AG20443 (cell line): ENCODE measurements at places on chromosomes 2 and 18.

DNA sequence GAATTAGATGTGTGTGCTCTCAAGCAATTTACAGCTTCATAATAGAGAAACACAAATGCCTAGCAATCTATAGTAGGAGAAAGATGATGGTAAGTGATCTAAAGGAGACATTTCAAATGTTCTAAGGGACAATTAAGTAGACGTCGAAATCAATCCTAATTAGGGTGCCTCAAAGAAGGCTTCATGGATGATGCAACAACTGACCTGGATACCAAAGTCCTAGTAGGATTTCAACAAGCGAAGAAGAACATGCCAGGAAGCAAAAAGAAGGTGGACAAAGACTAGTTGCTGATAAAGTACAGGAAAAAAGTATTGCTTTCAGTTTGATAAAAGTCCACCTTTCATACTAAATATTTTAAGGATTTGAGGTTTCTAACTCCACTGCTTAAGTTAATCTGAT is 12.5 kb downstream of the FIGN start:
- DNase-seq = no peak

DNA sequence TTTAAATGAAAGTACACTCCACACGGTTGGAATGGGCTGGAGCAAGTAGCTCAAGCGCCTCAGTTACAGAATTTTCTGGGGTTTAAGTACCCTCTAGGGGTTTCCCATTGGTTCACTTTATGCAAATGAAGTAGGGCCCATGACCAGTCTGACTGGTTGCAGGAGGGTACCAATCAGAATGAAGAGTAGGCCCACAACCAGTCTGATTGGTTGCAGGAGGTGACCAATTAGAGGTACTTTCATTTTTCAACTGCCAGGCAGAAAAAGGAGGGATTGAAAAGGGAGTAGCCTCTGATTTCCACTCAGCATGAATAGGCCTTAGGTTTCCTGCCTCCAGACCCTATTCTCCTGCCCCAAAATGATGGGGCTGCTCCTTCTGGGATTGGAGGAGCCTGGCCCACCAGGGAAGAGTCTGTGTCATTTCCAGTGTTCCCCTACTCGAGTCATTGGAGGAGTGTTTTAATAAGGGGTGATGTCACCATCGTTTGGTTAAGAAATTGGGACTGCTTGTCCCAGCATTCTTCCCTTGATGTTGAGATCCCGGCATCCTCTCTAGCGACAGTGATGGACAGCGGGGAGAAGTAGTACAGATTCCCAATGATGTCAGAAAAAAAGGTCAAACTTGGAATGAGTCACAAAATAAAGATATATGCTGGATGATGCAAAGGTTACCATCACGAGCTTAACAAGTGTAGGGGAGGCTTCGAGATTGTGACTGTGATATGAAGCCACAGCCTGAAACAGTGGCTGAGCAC is 210.4 kb downstream of the SH3BP4 start:
- DNase-seq = no peak

GRCh38 chr2:44935729-44936098 is 5.8 kb upstream of the SIX3 start:
- DNase-seq = no peak

DNA sequence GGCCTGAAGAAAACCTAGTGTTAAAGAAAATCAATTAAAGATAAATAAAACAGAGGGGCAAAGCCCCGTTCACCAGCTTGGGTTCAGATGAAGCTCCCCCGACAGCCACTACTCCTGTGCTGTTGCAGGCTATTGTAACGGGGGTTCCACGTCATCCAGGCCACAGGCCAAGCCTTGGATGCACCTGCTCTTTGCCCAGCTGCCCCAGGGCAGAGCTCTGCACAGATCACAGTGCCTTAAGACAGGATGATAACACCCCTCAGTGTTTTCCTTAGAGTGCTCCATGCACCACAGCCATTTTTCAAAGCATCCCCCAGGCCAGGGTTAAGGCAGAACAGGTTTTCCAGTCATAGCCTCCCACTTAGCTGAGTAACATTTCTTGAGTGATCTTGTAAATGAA is 32.0 kb downstream of the FASTKD2 start:
- no peak for DNase-seq

DNA sequence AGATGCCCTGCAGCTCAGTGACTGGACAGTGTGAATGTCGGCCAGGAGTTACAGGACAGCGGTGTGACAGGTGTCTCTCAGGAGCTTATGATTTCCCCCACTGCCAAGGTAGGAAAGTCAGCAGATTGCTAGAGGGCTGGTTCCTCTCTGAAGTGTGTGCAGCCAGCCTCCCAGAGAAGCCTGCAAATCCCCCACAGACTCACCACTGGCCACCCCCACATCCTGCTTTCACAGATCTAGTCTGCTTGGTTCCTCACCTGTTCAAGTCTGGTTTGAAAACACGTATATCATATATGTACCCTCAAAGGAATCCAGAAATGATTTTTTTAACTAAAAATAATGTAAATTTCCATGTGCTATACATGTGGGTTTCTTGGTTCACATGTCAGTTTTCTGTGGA is 121.1 kb downstream of the LAMA3 start:
- no peak for DNase-seq

DNA sequence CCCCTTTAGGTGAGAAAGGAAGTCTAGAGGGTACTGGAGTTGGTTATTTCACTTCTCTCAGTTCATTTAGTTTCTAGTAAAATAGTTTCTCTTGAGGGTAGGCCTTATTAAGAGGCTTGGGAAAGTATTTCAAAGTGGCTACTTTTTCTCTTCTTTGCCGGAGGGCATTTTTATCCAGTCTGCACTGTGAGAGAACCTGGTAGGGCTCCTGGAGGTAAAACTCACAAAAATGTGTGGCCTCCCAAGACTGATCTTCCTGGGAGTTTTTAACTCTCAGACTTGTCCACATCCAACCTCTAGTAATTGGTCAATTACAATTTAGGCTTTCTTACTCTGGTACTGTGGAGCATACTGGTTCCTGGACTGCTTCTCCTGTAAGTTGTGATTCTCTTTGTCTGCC is 28.0 kb downstream of the EHBP1 start:
- DNase-seq = no peak
